Skin of body (tissue), 3 donors: ENCODE measurements at places on chromosomes 5 and 9. TPM values are rescaled to one million over a fixed set of nuclear protein-coding genes. Genes with fewer than 3 reads are reported as not detected.
A peak's percentile ranks its signal among the peaks of the same experiment; 100 is the strongest.

ZDHHC11 gene
- 4.1 TPM for total RNA-seq

GRAMD2B gene
- total RNA-seq: 26.2 TPM

CFAP77 gene
- total RNA-seq: not detected

APBA1 gene
- 7.7 TPM for total RNA-seq

CA9 gene
- 2.2 TPM for total RNA-seq

SLC31A2 gene
- total RNA-seq: 17.0 TPM

CDO1 gene
- total RNA-seq: 26.8 TPM

NEUROG1 gene
- total RNA-seq: not detected

NDFIP1 gene
- total RNA-seq: 104 TPM

ENHO gene
- 3.3 TPM for total RNA-seq

CCDC69 gene
- 7.0 TPM for total RNA-seq

PCDHA9 gene
- 0.30 TPM for total RNA-seq

GRCh38 chr9:100492952-100493351, 20.0 kb downstream of the TMEFF1 start:
- no peak for DNase-seq

DNA sequence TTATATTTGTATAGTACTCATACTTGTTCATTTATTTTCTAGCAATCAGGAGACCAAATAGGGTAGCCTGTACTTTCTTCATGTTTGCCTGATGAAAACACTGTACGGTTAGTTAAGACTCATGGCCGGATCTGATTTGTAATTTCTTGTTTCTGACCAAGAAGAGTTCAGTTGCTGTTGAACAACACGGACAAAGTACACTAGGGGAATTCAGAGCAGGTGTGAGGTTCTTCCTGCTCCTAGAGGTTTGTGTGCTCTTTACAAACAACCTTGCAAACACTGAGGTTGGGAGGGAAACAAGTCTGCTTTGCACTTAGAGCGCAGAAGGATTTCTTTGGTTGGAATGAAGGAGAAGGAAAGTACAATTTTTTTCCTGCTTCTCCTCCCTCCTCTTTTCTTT, 69.7 kb downstream of the TRIO start:
- no peak for DNase-seq

- DNase-seq: peak; percentile 54
Observed at GRCh38 chr9:1383899-1384455, 333.8 kb downstream of the DMRT2 start.

GRCh38 chr5:145990170-145990569, 53.8 kb downstream of the SH3RF2 start:
- DNase-seq: no peak

GRCh38 chr9:89714321-89714720, 109.5 kb downstream of the GADD45G start:
- no peak for DNase-seq

DNA sequence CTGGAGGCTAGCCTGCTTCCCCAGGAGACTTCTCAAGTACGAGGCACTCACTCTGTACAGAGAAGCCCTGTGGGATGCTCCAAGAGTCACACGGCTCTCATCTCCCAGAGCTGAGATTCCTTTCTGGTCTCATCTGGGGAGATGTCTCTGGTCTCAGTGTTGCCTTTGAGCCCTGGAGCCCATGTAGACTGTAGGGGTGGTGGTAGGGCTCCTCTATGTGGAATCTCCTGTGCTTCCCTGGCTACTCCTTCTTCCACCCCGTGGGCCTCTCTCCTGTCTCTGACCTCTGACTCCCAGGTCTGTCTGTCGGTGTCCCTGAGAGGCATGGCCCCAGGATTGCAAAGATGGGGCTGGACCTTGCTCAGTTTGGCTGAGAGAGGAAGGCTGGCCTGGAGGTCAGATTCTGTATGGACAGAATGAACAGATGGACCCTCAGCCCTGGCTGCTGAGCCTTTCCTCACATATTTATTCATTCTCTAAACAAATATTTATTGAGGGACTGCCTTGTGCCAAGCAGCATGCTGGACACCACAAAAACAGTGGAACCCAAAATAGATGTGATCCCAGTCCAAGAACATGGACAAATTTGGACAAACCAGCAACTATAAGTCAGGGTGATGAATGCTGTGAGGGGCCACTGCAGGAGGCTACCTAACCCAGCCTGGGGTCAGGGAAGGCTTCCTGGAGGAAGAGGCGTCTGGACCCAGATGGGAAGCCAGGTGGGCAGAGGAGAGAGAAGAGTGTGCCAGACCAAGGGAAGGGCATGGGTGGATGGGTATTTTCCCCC, 2.6 kb downstream of the CCL19 start:
- DNase-seq: no peak

DNA sequence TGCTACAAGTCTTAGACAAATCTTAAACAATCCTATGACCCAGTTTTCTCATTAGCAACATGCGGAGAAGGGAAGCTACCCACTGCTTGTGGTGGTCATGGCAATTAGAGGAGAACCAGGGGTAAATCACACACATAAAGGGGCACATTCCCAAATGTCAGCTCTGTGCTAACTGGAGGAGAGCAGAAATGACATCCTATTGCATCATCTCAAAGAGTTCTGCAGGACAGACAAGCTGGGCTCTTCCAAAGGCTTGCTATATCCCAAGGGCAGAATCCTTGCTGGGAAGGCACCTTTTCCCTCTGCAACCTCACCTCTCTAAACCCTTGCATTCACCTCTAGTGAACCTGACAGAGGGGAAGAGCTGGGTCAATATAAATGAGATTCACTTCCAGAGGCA, 17.0 kb upstream of the WWC1 start:
- no peak for DNase-seq

GRCh38 chr5:97778451-97778850, 595.4 kb upstream of the RIOK2 start:
- DNase-seq: no peak

- DNase-seq: no peak
Observed at GRCh38 chr5:124468671-124469411, 277.6 kb downstream of the ZNF608 start.

DNA sequence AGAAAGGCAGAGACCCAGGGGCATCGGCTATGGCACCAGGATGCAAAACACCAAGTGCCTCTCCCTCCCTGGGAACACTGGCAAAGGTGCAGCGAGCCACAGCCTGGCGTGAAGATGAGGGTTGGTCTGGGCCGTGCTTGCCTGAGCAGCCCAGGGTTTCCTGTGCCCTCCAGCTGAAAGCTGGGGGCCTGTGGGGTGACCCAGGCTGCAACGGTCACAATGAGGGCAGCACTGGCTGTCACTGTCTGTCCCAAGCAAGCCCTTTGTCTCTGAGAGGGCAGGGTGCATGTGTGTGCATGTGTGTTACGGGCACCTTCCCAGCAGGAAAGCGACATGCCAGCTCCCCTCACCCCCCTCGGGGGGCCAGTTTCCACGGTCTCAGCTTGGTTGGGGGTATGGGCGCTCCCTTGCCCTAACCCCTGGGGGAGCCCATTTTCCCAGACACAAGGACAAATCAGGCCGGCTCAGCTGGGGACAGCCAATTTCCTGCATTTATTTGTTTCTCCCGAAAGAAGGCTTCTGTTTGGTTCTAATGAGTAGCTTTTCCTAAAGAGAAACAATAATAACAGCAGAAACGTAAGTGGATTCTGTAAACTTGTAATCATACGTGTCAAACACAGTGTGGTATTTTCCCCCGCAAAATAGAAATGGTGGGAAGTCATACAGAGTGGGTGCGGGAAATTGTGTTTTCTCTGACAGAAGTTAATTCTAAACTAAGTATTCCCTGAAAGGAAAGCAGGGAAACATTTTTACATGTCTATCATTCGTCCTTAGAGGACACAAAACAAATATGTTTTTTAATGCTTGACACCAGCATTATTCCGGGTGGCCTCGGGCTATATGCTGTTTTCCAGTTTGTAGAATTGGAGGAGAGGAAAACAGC, 21.3 kb downstream of the MRPL36 start:
- no peak for DNase-seq

GRCh38 chr9:91496351-91496750, 72.7 kb upstream of the NFIL3 start:
- DNase-seq: no peak

- DNase-seq: no peak
Observed at GRCh38 chr5:52139888-52140615, 647.7 kb upstream of the ITGA1 start.
